Astrocyte (in vitro differentiated cells and primary cell): ENCODE measurements at places on chromosomes 4 and X. TPM values are rescaled to one million over a fixed set of nuclear protein-coding genes. Genes with fewer than 3 reads are reported as not detected.

IBSP gene
- total RNA-seq, result not detected in 2 replicates

PAGE1 gene
- total RNA-seq, result not detected in 2 replicates

CT83 gene
- total RNA-seq, result not detected in 2 replicates

RAB39B gene
- 1.5 and 2.0 TPM in 2 replicates for total RNA-seq

USP9X gene
- 112 and 113 TPM in 2 replicates for total RNA-seq

CSAG2 gene
- not detected in 2 replicates for total RNA-seq

AKAP4 gene
- total RNA-seq, result not detected in 2 replicates

VCX3B gene
- total RNA-seq, result not detected in 2 replicates

OSTC gene
- 240 and 251 TPM in 2 replicates for total RNA-seq

SMIM31 gene
- total RNA-seq, result not detected in 2 replicates

ZNF732 gene
- 1.2 and 1.4 TPM in 2 replicates for total RNA-seq

DGKK gene
- total RNA-seq, result 0.05 TPM in 1 of 2 replicates, not detected in the other

CXCL8 gene
- total RNA-seq, result 1.2 and 1.5 TPM in 2 replicates

PRPS1 gene
- 155 and 161 TPM in 2 replicates for total RNA-seq

TIGD4 gene
- 0.23 and 0.31 TPM in 2 replicates for total RNA-seq

TENM3 gene
- 127 TPM in 2 replicates for total RNA-seq

CNKSR2 gene
- total RNA-seq, result 2.2 and 4.1 TPM in 2 replicates

DMRTC1 gene
- not detected in 2 replicates for total RNA-seq

ATP2B3 gene
- total RNA-seq, result 0.46 and 0.52 TPM in 2 replicates

HSFX1 gene
- total RNA-seq, result 0.75 and 1.5 TPM in 2 replicates

PCDH18 gene
- 4.6 and 4.9 TPM in 2 replicates for total RNA-seq

FAAH2 gene
- total RNA-seq, result 0.19 and 0.20 TPM in 2 replicates

XAGE1B gene
- not detected in 2 replicates for total RNA-seq

CHRNA9 gene
- total RNA-seq, result 2.8 and 3.4 TPM in 2 replicates

TAF1 gene
- 23.3 and 24.8 TPM in 2 replicates for total RNA-seq

ASIC5 gene
- total RNA-seq, result not detected in 2 replicates

TRIM75 gene
- not detected in 2 replicates for total RNA-seq

CCKAR gene
- total RNA-seq, result not detected in 2 replicates

AMBN gene
- total RNA-seq, result not detected in 2 replicates

SYN1 gene
- total RNA-seq, result 1.6 and 2.2 TPM in 2 replicates

PDE6B gene
- total RNA-seq, result 2.8 and 3.7 TPM in 2 replicates

NKX3-2 gene
- 5.2 and 5.9 TPM in 2 replicates for total RNA-seq

SHROOM2 gene
- 15.9 and 16.0 TPM in 2 replicates for total RNA-seq

NSUN7 gene
- total RNA-seq, result 2.1 and 2.5 TPM in 2 replicates

LARP1B gene
- total RNA-seq, result 14.3 and 17.6 TPM in 2 replicates

ZNF718 gene
- 6.8 and 7.7 TPM in 2 replicates for total RNA-seq

PHOX2B gene
- not detected in 2 replicates for total RNA-seq

TMEM47 gene
- 39.6 and 40.3 TPM in 2 replicates for total RNA-seq

C4orf51 gene
- not detected in 2 replicates for total RNA-seq

MAP3K15 gene
- total RNA-seq, result 1.2 and 2.1 TPM in 2 replicates

UGT2B11 gene
- total RNA-seq, result not detected in 2 replicates

CENPU gene
- total RNA-seq, result 3.0 and 6.0 TPM in 2 replicates

CXCL10 gene
- 12.9 and 16.6 TPM in 2 replicates for total RNA-seq

PORCN gene
- total RNA-seq, result 30.3 and 30.5 TPM in 2 replicates

AFF2 gene
- total RNA-seq, result 8.3 and 8.9 TPM in 2 replicates

USP38 gene
- 20.3 and 21.2 TPM in 2 replicates for total RNA-seq

UGT2B7 gene
- 0.25 and 0.55 TPM in 2 replicates for total RNA-seq

SLC6A14 gene
- total RNA-seq, result not detected in 2 replicates

KIAA1210 gene
- total RNA-seq, result not detected in 2 replicates

PRDM5 gene
- total RNA-seq, result 5.3 and 6.5 TPM in 2 replicates

CITED1 gene
- total RNA-seq, result 0.75 TPM in 1 of 2 replicates, not detected in the other
